ENCODE measurements at places on chromosomes 3 and 15. TPM values are rescaled to one million over a fixed set of nuclear protein-coding genes. Genes with fewer than 3 reads are reported as not detected.

Gene IGSF11
- total RNA-seq: 0.27 TPM

Gene CCDC80
- total RNA-seq: 9.4 TPM

Gene ALDH1A2
- total RNA-seq: 5.6 TPM

DNA sequence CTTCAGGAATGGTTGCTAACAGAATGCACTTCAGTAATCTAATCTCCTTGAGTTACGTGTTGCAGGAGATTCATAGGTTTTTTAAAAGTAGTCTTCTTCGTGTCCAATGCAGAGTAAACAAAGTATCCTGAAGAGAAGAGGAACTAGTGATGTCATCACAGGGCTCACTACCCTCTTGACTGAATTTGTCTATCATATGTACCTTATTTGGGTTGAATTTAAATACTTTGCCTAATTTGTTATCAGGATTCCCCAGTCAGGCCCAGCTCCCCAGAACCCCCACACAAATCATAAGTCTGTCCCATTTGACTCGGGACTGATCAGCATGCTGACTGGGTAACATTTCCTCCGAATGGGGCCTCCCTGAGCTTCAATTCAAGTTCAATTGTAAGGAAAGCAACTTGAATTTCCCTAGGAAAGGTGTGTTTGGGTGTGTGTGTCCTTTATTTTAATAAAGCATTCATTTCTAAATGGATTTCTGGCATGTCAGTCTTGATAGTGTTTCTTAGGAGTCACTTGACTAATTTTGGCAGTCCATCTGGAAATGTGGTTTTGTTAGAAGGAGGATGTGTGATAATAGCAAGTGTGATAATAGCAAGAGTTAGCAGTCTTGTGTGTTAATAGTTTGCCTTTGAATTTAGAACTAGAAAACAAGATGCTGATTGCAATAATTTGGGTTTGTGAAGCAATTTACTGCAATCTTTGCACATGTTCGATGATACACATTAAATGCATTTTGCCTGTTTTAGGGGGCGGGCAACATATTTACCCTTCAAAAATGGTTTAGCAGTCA, 21.9 kb downstream of the OXNAD1 start:
- DNase-seq: no peak

GRCh38 chr15:81265256-81265943, 58.5 kb downstream of the STARD5 start:
- DNase-seq: no peak

GRCh38 chr3:76500746-76501275, 539.1 kb upstream of the ROBO2 start:
- DNase-seq: no peak

- no peak for DNase-seq
These were observed 130.3 kb downstream of the NUP210 start for GRCh38 chr3:13289771-13290285.

- DNase-seq: no peak
These were observed 17.1 kb upstream of the LZTFL1 start for GRCh38 chr3:45858809-45859543.

DNA sequence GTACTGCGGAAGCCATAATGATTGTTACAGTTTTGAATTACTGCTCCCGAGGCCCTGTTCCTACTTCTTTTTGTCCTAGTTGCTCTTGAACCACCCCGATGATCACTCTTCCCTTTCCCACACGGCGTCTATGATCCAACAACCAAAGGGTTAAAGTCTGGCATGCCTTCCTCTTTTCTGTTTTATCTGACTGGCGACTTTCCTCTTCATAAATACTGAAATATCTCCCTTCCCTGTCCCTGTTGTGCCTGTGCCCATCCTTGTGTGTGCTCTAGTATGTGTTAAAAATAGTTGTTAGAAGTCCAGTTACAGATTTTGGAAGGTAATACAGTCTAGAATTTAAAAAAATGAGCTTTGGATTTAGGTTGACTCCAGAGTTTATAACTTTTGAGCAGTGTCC, 83.6 kb downstream of the AKAP13 start:
- no peak for DNase-seq
